Islet precursor cell (in vitro differentiated cells): ENCODE measurements at places on chromosomes 4 and X.

- no peak for DNase-seq
These were observed 86.1 kb downstream of the CPE start for GRCh38 chr4:165464813-165465381.

- no peak for DNase-seq
These were observed 122.7 kb downstream of the ANKRD50 start for GRCh38 chr4:124589786-124590185.

DNA sequence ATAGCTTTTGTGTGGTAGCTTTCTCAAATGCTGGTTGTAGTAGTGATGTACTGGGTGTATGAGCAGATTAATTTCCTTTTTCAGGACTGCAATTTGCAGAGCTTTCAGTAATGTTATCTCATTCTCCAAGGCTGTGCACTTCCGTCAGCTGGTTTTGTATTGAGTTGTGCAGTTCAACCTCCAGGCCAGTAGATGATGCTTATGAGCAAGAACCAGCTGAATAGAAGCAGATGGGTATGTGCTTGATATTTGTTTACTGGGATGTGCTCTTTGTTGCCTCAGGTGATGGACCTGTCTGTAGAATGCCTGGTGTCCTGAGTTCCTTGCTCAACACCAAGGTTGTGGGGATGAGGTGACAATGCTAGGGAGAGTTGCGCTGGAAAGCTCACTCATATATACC, 462.8 kb downstream of the PCDH18 start:
- DNase-seq, result no peak

DNA sequence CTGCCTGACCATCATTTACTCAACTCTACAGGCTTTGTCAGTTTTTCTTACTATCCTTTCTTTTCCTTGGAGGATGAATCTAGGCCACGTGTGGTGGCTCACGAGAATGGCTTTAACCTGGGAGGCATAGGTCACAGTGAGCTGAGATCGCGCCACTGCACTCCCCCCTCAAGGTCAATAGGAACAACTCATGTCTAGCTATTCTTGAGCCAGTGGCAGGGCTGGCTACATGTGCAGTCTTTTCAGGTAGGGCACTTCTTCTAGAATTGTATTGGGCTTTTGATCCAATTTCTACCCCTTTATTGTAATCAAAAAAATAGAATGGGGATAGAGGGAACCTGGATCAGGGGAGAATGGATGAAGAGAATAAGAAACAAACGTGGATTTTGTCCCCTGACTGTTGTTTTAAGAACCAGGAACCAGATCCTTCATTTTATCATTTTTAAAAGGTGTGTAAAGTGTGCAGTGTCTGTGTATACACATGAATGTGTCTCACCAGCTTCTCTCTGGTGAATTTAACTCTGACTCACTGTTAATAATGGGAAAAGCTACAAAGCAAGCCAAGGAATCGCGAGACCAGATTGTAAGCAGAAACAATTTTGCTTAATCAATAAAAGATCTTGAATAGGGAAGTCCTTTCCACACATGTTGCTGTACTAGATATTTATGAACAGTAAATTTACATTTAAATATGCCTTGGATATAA, 283.9 kb upstream of the GPC4 start:
- DNase-seq, result no peak

DNA sequence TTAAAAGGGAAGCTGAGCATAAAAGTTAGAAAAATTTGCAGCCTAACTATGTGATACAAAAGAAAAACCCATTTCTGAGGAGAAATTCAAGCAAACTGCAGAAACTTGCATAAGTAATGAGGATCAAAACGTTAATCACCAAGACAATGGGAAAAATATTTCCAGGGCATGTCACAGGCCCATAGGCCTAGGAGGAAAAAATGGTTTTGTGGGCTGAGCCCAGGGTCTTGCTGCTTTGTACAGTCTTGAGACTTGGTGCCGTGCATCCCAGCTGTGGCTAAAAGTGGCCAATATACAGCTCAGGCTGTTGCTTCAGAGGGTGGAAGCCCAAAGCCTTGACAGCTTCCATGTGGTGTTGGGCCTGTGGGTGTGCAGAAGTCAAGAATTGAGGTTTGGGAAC, 37.7 kb upstream of the ADAMTS3 start:
- no peak for DNase-seq

DNA sequence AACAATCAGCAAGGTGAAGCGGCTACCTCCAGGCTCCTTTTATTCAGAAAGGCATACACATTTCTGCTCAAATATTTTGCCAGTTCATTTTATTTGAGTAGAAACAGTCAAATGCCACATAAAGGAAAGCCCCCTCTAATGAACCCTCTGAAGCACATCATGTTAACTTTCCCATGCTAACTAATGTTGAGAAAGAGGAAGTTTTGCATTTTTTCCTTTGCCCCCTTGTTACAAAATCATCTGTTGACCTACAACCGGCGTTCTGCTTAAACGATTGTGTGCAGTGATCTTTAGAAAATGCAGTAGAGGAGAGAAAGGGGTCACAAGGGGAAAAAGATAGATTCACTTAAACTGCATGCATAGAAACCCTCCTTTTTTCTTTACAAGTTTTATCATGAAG, 25.2 kb upstream of the ATXN3L start:
- DNase-seq, result no peak

- no peak for DNase-seq
These were observed 84.4 kb downstream of the CFAP299 start for GRCh38 chr4:80419946-80420345.

DNA sequence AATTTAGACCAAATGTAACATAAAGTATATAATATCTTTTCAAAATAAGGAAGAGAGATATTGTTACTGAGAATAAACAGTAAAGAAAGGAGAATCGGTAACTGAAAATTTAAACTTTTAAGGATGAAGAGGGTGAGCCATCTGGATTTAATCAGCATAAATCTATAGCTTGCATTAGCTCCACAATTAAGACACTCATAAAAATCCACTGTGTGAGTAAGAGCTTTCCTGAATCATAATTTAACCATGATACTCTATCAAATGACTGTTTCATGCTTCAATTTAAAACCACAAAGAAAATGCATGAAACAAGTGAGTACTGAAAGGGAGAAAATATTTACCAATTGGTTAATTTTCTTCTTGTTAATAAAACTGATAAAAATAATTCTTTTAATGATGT, 951.5 kb upstream of the SLIT2 start:
- no peak for DNase-seq

GRCh38 chrX:10444204-10444603, 176.2 kb downstream of the MID1 start:
- DNase-seq, result no peak

GRCh38 chr4:41839916-41840854, 91.7 kb upstream of the PHOX2B start:
- DNase-seq, result no peak
